ENCODE measurements at places on chromosomes 12 and 14.

- no peak for DNase-seq
Measured at GRCh38 chr14:100327128-100327527, 4.0 kb downstream of the SLC25A47 start.

- DNase-seq = peak; percentile 94
Measured at GRCh38 chr14:58898655-58899316, 261.0 kb downstream of the DACT1 start.

GRCh38 chr12:67025543-67026114 lies 243.5 kb upstream of the CAND1 start:
- peak; percentile 35 for DNase-seq

DNA sequence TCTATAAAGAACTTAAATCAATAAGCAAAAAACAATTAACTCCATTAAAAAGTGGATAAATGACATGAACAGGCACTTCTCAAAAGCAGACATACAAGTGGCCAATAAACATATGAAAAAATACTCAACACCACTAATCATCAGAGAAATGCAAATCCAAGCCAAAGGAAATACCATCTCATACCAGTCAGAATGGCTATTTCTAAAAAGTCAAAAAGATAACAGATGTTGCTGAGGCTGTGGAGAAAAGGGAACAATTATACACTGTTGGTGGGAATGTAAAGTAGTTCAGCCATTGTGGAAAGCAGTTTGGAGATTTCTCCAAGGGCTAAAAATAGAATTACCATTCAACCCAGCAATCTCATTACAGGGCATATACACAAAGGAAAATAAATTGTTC lies 234.5 kb upstream of the PLXNC1 start:
- DNase-seq = peak; percentile 75

DNA sequence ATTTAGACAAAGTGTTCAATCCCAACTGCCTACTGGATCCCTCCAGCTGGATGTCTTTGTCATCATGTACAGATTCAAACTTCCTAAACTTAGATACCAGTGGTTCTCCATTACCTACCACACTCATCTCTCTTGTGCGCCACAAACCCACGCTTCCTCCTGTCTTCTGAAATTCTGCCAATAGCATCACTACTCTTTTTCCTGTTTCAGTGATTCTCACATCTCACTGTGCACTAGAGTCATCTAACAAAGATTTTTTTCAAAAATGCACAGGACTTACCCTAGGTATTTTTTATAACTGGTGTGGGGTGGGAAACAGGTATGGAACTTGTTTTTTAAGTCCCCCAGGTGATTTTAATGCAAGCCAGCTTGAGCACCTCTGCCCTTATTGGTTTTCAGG lies 5.9 kb downstream of the PSMB5 start:
- no peak for DNase-seq

GRCh38 chr12:1914114-1914911 lies 4.1 kb downstream of the CACNA2D4 start:
- no peak for DNase-seq

- no peak for DNase-seq
Measured at GRCh38 chr12:2575245-2575644, 219.5 kb upstream of the FKBP4 start.

GRCh38 chr14:36316131-36316530 lies 4.3 kb downstream of the MBIP start:
- no peak for DNase-seq

- DNase-seq = no peak
Measured at GRCh38 chr14:64779472-64779871, 75.2 kb downstream of the PLEKHG3 start.

DNA sequence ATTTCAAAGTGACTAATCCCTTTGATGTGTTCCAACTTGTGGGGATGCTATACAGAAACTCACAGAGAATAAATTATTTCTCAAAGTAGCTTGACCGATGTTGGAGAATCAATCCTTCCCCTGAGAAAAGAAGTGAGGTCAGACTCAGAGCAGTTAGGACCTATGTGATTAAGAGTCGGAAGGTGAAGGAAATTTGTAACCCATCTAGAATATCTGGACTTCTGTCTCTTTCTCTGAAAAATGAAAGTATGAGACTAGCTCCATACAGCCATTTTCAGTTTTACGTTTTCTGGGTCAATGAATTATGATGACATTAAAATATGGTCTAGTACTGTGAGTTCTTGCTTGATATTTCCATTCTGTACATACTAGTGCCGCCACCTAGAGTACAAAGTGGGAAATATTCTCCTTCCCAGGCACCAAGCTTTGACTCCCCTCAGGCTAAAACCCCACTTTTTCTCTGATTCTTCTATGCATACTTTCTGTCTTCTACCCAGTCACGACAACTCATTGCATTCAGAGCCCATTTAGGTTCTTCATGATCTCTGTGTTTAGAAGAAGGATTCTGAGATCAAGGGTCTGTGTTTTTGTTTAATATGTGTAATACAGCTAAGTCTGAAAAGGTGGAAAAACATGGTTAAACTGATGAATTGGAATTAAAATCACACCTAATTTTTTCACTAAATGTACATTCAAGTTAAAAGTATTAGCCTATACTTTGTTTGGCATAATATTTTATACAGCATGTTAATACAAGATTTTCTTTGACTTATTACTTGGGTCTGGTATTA lies 6.9 kb upstream of the NTS start:
- DNase-seq = peak; percentile 55

- no peak for DNase-seq
Measured at GRCh38 chr12:2681450-2682205, 113.1 kb upstream of the FKBP4 start.

DNA sequence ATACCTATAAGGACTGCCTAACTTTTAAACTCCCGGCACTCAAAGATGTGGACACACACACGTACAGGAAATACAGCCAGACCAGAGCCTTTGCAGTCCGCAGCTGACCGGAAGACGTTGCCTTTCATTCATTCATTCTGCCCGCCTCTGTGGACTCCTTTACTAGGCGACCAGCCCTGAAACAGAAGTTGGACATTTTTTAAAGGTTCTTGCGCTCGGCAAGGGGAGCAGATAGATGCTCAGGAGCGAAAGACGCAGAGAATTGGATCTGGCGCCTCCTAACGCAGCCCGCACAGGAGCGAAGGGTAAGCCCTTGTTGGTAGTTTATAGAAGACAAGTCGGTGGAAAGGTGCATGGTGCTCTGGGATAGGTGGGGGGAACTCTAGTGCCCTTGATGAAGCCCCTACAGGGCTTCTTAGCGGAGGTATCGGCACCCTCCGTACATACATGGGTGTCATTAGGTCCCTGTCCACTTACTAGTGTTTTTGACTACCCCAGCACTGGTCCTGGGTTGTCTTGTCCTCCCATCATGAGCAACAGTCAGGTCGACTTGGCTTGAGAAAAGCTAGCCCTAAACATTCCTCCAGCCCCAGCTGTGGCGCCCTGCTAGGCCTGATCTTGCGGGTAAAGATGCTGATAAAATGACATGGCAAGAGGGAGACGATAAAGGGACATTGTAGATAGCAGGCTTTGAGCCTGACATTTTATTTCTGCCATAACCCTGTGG lies at the start of gene KDM2B:
KDM2B (minus strand) TSS at position 65 of the 727 bp plus-strand sequence. CDS start 112 bp downstream, outside the sequence.
- DNase-seq = peak; percentile 81

DNA sequence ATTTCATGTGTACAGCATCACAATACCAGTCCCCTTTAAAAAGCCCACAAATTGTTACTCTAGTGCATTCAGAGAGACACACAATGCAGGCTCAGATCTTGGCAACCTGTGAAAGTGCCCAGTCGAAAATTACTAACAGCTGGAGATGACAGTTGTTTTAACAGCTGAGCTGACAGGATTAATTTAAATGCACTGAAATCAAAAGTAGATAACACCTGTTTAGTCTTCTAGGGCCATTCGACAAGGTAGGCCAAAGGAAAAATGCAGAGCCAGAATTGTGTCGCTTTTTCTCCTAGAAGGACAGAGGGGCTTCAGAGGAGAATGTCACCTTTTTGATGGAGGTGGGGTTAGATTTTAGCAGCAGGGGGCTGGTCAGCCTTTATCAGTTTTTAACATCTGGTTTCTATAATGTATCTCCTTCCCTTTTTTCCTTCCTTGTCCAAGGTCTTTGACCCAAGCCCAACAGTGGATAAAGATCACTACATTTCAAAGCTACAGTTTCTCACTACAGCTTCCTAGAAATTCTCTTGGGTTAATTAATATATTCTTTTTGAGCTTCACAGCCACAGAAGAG lies 139.1 kb downstream of the SOX5 start:
- no peak for DNase-seq

GRCh38 chr14:99274346-99275221 lies 2.6 kb upstream of the BCL11B start:
- DNase-seq = peak; percentile 76

GRCh38 chr12:58435647-58436046 lies 484.7 kb downstream of the LRIG3 start:
- DNase-seq = no peak

GRCh38 chr12:69354556-69355187 lies 4.9 kb upstream of the YEATS4 start:
- DNase-seq = peak; percentile 9

- no peak for DNase-seq
Measured at GRCh38 chr12:132267873-132268272, 61.5 kb downstream of the GALNT9 start.

GRCh38 chr12:13094367-13094766 lies 9.1 kb downstream of the GSG1 start:
- peak; percentile 83 for DNase-seq

DNA sequence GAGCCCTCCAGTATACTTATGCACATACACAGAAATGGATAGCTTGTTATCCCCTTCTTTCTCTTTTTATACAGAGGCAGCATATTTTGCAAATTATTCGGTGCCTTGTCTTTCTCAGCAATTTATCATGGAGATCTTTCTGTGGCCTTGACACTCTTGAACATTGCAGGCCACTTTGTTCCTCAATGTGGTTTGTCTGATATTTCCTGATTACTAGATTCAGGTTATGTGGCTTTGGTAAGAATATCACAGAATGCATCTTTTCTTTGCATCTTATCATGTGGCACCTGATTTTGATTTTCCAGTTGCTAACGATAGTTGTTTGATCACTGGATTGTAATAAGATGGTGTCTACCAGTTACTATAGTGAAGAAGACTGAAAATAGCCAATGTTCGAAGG lies 7.1 kb upstream of the SNRPF start:
- no peak for DNase-seq

- DNase-seq = no peak
Measured at GRCh38 chr14:56193347-56193746, 75.1 kb downstream of the PELI2 start.

GRCh38 chr12:124369055-124369826 lies 74.3 kb downstream of the RFLNA start:
- DNase-seq = peak; percentile 94

DNA sequence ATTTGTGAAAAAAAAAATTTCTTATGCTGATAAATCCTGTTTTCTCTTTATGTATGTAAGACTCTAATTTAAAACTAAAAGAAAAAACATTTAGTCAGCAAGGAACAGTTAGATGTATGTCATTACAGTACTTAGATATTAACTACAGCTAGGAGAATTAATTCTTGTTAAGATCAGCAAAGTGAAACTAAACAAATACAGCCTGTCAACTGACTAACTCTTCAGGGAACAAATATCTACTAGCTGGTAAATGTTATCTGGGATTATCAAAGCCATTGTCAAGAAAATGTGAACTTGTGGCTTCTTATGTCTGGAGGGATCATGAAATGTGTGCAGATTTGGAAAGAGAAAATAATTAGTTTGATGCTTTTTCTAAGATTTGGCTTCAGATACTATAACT lies 27.5 kb downstream of the MGAT4C start:
- no peak for DNase-seq

GRCh38 chr14:33812601-33813000 lies 138.3 kb downstream of the EGLN3 start:
- DNase-seq = no peak

DNA sequence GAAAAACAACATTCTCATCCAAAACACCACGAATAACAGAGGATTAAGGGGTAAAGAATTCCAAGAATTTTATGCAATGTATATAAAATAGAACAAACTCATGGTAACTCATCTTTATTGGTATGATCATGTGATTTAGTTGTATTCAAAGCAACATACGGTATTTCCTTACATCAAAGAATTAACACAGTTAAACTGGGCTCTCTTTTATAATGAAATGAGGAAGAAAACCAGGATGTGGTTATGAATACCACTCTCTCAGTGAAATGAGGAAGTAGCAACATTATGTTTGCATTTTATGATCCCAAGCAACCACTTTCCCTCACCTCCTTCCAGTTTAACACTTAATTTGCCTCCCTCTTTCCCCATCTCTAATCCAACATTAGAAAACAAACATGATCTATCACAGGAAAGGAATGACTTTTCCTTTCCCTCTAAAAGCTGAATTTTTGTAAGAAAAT lies 22.9 kb downstream of the SPTLC2 start:
- peak; percentile 59 for DNase-seq

DNA sequence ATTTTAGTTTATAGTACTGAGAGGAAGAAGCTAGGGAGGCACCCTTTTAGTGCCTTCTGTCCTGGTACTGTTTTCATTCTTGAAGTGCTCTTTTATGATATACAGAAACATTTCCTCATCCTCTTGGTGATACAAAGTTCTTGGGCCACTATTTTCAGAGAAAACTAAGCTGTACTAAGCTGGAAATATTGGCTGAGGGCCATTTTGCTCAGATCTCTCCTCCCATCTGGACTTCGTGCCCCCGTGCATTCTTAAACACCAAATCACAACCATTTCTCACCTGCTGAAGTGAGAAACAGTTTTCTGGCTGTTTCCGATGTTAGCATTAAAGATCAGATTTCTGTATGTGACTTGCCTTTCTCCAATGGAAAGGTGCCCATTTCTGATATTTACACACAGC lies 158.9 kb downstream of the FBXL14 start:
- peak; percentile 12 for DNase-seq

GRCh38 chr12:1933342-1934051 lies 15.0 kb upstream of the CACNA2D4 start:
- DNase-seq = no peak

DNA sequence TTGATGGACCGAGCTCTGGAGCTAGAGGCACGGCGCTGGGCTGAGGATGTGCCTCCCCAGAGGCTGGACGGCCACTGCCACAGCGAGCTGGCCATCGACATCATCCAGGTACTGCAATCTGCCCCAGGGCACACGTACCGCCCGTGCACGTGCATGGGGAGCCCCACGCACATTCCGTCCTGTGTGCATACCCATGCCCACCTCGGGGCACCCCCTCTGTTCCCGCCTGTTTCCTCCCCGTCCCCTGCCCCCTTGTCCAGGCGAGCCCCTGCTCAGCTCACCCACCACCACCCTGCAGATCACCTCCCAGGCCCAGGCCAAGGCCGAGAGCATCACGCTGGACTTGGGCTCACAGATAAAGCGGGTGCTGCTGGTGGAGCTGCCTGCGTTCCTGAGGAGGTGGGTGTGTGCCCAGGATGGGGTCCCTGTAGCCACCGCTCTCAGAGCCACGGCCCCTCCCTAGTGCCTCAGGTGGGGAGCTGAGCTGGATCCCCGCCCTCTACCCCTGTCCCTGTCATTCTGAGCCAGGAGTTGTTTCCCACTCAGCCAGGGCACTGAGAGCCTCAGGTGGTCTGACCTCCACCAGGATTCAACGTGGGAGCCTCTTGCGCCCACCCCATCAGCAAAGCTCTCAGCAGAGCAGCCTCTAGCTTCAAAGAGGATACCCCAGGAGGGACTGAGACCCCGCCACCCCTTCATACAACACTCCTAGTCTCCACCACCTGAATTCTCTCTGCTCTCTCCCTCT lies 6.9 kb downstream of the TNFAIP2 start:
- no peak for DNase-seq
